ENCODE measurements at places on chromosomes 13 and 19.

GRCh38 chr19:1446713-1447481 lies 3.0 kb upstream of the APC2 start:
- DNase-seq, result no peak

DNA sequence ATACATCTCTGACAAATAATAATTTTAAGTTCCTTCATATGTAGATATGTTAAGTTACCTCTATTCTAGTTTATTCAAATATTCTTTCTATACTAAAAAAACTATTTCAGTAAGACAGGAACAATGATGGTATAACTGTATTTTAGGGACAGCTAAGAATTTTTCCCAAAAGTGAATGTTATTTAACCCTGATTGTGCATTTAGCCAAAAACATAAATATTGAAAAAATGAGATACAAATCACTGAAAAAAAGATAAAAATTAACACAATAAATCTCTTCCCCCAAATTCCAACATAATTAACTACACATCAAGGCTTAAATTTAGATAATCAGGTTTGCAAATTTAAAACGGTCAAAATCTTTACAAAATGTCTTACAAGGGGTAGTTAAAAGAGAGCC lies 58.1 kb downstream of the KCNRG start:
- no peak for DNase-seq

- no peak for DNase-seq
Measured at GRCh38 chr19:17549085-17549740, 6.2 kb upstream of the COLGALT1 start.

- DNase-seq, result no peak
Measured at GRCh38 chr19:33280351-33280921, 21.9 kb downstream of the CEBPA start.

All from pancreas (tissue), 10 donors.